ENCODE measurements at places on chromosomes 2 and 18.

DNA sequence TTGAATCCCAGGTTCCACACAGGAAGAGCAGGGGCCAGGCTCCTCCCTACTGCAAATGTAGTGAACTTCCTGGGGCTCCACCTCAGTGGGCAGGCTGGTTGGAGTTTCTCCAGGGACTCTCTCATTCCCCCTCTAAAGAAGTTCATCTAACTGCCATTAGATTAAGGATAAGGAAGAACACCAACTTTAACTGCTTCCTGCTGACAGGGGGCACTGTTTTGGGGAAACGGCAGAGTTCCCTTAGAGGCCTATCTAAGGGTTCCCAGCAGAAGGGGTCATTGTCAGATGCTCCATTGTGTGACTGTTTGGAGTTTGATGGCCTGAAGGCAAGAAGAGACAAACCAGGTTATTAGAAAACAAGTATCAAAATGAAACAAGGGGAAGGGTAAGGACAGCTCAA lies 2159.7 kb upstream of the PIK3C3 start:
- no peak for DNase-seq

- no peak for DNase-seq
These were observed 63.9 kb upstream of the TTC39C start for GRCh38 chr18:23950644-23951043.

GRCh38 chr2:75605770-75606529 lies 40.6 kb upstream of the MRPL19 start:
- no peak for DNase-seq

- DNase-seq = no peak
These were observed 13.8 kb downstream of the ANO7 start for GRCh38 chr2:241202268-241202585.

GRCh38 chr18:741931-742512 lies 29.6 kb upstream of the ENOSF1 start:
- no peak for DNase-seq

- DNase-seq = no peak
These were observed 242.9 kb downstream of the LPIN1 start for GRCh38 chr2:11989354-11989703.
